A549 treated with DMSO at 1 μM for 4 hours (cell line): ENCODE measurements at places on chromosomes 6 and 20. TPM values are rescaled to one million over a fixed set of nuclear protein-coding genes. Genes with fewer than 3 reads are reported as not detected.

Gene BYSL
- total RNA-seq: 41.1 to 49.0 TPM (median 42.6 TPM) in 5 replicates

Gene SLC2A10
- total RNA-seq: not detected in 5 replicates

Gene C20orf141
- 0.23 to 0.62 TPM (median 0.49 TPM) in 4 of 5 replicates, not detected in the other for total RNA-seq

Gene MPIG6B
- total RNA-seq: not detected in 5 replicates

Gene TPD52L1
- total RNA-seq: 43.9 to 52.4 TPM (median 45.8 TPM) in 5 replicates

Gene AGPAT4
- 3.3 to 5.5 TPM (median 4.8 TPM) in 5 replicates for total RNA-seq

Gene WFDC5
- not detected in 5 replicates for total RNA-seq

Gene VARS1
- total RNA-seq: 52.7 to 64.9 TPM (median 59.0 TPM) in 5 replicates

Gene CEBPB
- 63.1 to 176 TPM (median 158 TPM) in 5 replicates for total RNA-seq

Gene BEND6
- total RNA-seq: 0.71 to 1.7 TPM (median 1.3 TPM) in 5 replicates

Gene DUSP22
- 7.9 to 12.9 TPM (median 12.5 TPM) in 5 replicates for total RNA-seq

Gene OTOR
- total RNA-seq: not detected in 5 replicates

Gene FOXF2
- 18.6 to 24.9 TPM (median 22.4 TPM) in 5 replicates for total RNA-seq

Gene SMLR1
- total RNA-seq: not detected in 5 replicates

Gene HCK
- 0.03 to 0.11 TPM (median 0.09 TPM) in 3 of 5 replicates, not detected in the others for total RNA-seq

Gene GSTA2
- 0.06 to 0.17 TPM in 2 of 5 replicates, not detected in the others for total RNA-seq

Gene CDSN
- not detected in 5 replicates for total RNA-seq

Gene ZBTB12
- 3.5 to 5.5 TPM (median 4.8 TPM) in 5 replicates for total RNA-seq

Gene RWDD2A
- 1.2 to 1.8 TPM (median 1.6 TPM) in 5 replicates for total RNA-seq

Gene CPNE5
- 0.06 to 0.15 TPM (median 0.11 TPM) in 5 replicates for total RNA-seq

Gene SNX9
- total RNA-seq: 27.3 to 35.4 TPM (median 31.2 TPM) in 5 replicates

Gene PSMA7
- total RNA-seq: 500 to 593 TPM (median 554 TPM) in 5 replicates

Gene LY6G6C
- 0.12 to 0.20 TPM in 2 of 5 replicates, not detected in the others for total RNA-seq

Gene NT5E
- total RNA-seq: 31.5 to 51.7 TPM (median 39.4 TPM) in 5 replicates

Gene RHAG
- total RNA-seq: 0.05 to 0.07 TPM in 2 of 5 replicates, not detected in the others

Gene SNAP91
- total RNA-seq: 0.11 to 0.45 TPM (median 0.13 TPM) in 5 replicates

Gene PGC
- total RNA-seq: not detected in 5 replicates

Gene PRR18
- total RNA-seq: 0.07 to 0.33 TPM (median 0.07 TPM) in 5 replicates

Gene CFAP206
- total RNA-seq: 0.47 to 0.93 TPM (median 0.56 TPM) in 5 replicates

Gene HNF4A
- 14.3 to 16.7 TPM (median 15.4 TPM) in 5 replicates for total RNA-seq

Gene PXMP4
- 3.8 to 8.1 TPM (median 5.9 TPM) in 5 replicates for total RNA-seq

Gene UBE2C
- total RNA-seq: 225 to 256 TPM (median 248 TPM) in 5 replicates

Gene OR2H1
- total RNA-seq: not detected in 5 replicates

Gene NRN1
- 0.76 to 1.3 TPM (median 1.1 TPM) in 5 replicates for total RNA-seq

Gene ESR1
- not detected in 5 replicates for total RNA-seq

Gene SNAP25
- 16.7 to 22.0 TPM (median 18.6 TPM) in 5 replicates for total RNA-seq

Gene RSPO4
- not detected in 5 replicates for total RNA-seq

Gene MAD2L1BP
- total RNA-seq: 32.0 to 38.9 TPM (median 35.1 TPM) in 5 replicates

Gene NNAT
- total RNA-seq: not detected in 5 replicates

Gene TCP11
- total RNA-seq: not detected in 5 replicates

Gene L3MBTL1
- 0.58 to 1.9 TPM (median 1.5 TPM) in 5 replicates for total RNA-seq

Gene CDH22
- 0.03 to 0.07 TPM (median 0.04 TPM) in 4 of 5 replicates, not detected in the other for total RNA-seq

Gene TREM1
- 0.09 to 0.30 TPM (median 0.13 TPM) in 4 of 5 replicates, not detected in the other for total RNA-seq

Gene ANGPT4
- total RNA-seq: 0.02 to 0.03 TPM (median 0.02 TPM) in 3 of 5 replicates, not detected in the others

Gene HECA
- total RNA-seq: 1.3 to 2.9 TPM (median 2.2 TPM) in 5 replicates

Gene POM121L2
- 0.02 to 0.05 TPM in 2 of 5 replicates, not detected in the others for total RNA-seq

Gene ZNF133
- total RNA-seq: 9.5 to 14.8 TPM (median 10.1 TPM) in 5 replicates

Gene SAMD3
- not detected in 5 replicates for total RNA-seq
